DMS53 (cell line): ENCODE measurements at places on chromosomes 12 and 14.

GRCh38 chr12:3184485-3184884, 107.3 kb downstream of the TSPAN9 start:
- no peak for DNase-seq

GRCh38 chr14:95505030-95505589, 11.3 kb downstream of the SYNE3 start:
- no peak for DNase-seq

DNA sequence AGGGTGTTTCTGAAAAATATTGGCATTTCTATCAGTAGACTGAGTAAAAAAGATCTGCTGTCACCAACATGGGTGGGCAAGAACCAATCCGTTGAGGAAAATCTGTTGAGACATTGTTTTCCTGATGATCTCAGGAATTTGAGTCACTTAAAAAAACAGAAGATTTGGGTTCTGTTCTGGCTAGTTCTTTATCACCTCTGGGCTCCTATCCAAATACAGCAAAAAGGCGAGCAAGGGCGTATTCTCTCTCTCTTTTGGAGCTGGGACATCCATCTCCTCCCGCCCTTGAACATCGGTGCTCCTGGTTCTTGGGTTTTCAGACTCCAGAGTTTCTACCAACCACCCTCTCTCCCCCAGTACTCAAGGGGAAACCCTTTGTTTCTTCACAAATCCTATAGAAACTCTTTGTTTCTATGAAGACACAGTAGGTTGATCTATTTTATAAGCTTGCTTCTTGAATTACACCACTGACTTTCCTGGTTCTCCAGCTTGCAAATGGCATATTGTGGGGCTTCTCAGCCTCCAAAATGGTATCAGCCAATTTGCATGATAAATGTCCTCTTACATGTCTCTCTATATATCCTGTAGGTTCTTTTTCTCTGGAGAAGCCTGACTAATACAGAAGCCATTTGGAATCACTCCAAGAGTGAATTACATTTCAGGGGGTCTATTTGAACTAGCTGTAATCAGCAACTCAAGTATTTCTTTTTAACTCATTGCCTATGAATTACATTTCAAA, 263.9 kb upstream of the TMTC1 start:
- no peak for DNase-seq

DNA sequence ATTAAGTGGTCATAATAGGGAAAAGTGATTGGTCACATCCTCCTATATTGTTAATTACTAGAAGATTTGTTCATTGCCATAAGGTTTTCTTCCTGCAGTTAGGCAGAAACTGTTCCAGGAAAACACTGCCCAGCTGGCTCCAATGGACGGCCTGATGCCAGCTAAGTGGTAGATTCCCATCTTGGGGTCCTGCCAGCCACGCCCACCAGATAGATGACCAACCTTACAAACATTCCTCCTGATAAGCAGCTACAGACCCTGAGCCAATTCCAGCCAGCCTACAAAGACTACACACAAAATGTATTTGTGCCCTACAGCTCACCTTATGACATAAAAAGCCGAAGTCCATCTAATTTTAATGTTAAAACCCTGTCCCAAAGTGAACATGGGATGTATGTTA, 685.9 kb upstream of the USP15 start:
- DNase-seq, result no peak

DNA sequence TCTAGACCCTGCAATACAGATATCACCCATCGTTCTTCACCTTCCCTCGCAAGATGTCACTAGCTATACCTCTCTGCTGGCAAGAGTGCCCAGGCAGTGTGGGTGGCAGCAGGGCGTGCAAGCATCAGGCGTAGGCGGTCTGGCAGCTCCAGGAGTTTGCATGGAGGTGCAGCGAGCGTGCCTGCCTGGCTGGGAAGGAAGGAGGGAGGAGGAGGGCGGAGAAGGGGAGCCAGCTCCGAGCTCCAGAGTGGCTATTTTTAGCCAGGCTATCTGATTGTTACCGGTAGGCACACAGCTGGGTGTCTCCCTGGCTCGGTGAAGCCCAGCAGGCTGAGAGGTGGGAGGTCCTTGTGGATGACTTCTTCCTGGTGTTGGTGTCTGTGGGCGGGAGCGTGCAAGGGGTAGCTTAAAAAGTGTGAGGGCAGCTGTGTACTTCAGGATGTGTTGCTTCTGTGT, 6.2 kb downstream of the FOXJ2 start:
- DNase-seq, result peak; percentile 95

DNA sequence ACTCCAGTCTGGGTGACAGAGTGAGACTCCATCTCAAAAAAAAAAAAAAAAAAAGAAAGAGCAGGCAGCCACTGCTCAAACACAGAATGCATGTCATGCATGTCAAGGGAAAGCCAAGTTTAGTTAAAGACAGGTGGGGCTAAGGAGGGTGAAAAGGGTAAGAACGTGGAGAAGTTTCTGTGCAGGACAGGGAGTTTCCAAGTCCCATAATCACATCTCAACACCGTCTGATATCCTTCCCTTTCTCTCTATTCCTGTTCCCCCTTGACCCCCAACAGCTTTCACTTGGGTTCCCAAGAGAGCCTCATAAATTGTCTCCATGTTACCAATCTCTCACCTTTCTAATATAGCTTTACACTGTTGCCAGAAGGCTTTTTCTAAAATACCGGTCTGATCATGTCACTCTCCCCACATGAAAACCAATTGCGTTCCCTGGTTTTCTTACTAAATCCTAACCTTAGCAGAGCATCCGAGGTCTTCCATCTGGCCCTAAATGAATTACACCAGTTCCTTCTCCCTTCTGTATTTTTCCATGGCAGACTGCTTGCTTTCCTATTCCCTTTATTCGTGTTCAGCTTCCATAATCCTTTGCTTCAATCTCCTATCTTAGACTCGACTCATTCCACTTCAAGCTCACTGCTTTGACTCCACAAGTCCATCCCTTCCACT, 37.0 kb downstream of the LIMA1 start:
- DNase-seq, result no peak

DNA sequence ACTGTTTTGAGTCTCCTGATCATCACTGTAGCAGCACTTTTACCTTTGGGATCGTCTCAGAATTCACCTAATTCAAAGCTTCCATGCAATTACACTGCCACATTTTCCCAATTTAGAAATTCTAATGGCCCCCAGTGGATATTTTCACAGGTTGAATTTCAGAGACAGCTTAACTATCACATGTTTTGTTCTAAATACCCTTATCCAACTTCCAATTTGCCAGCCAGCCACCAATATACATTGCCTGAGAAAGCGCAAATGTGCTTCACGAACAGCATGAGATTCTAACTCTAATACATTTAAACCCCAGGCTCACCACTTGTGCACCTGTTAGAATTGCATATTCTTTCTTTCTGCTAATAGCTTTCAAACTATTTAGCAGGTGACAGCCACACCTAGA, 1160.9 kb upstream of the TMEM132C start:
- DNase-seq, result no peak

DNA sequence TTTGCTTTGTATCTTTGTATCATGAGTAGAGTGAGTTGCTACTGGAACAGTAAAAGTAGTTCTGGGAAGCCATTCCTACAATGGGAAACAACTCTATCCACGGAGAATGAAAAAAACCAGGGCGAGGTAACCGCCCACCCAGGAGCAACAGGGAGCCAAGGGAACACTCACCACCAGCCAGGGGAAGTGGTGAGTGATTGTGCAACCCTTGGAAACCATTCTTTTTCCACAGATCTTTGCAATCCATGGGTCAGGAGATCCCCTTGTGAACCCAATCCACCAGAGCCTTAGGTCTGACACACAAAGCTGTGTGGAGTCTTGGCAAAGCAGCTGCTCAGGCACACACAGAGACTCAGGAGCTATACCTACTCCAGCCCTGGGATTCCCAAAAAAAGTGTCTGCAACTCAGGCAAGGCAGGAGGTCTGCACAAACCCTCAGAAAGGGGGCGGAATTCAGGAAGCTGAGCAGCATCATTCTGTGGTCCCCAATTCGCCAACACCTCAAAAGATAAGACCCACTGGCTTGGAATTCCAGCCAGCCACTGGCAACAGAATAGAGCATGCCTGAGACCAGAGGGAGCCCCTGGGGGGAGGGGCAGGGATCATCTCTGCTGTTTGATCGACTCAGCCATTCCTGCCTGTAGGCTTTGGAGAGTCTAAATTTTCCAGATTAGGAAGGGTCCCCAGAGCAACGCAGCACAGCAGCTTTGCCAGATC, 52.1 kb upstream of the PPFIA2 start:
- DNase-seq, result no peak

DNA sequence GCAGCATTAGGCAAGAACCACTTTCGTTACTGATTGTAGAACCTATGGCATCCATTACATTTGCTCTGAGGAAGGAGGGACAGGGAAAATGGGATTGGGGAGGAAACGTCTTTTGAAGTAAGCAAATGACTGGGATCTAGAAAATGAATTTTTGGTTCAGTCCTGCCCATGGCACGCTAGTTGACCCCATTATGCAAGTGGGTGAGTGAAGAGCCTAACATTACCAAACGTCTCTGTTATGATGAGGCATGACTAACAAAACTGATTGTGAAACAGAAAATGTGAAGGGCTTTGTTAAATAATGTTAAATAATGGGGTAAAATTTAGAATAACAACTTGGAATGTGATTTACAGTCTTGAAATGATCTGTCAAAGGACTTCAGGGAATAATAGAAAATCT, 38.9 kb downstream of the CPSF2 start:
- DNase-seq, result no peak

GRCh38 chr14:48792376-48793024, 793.7 kb downstream of the RPS29 start:
- peak; percentile 82 for DNase-seq

GRCh38 chr14:70789361-70789760, 20.0 kb downstream of the MAP3K9 start:
- DNase-seq, result no peak

DNA sequence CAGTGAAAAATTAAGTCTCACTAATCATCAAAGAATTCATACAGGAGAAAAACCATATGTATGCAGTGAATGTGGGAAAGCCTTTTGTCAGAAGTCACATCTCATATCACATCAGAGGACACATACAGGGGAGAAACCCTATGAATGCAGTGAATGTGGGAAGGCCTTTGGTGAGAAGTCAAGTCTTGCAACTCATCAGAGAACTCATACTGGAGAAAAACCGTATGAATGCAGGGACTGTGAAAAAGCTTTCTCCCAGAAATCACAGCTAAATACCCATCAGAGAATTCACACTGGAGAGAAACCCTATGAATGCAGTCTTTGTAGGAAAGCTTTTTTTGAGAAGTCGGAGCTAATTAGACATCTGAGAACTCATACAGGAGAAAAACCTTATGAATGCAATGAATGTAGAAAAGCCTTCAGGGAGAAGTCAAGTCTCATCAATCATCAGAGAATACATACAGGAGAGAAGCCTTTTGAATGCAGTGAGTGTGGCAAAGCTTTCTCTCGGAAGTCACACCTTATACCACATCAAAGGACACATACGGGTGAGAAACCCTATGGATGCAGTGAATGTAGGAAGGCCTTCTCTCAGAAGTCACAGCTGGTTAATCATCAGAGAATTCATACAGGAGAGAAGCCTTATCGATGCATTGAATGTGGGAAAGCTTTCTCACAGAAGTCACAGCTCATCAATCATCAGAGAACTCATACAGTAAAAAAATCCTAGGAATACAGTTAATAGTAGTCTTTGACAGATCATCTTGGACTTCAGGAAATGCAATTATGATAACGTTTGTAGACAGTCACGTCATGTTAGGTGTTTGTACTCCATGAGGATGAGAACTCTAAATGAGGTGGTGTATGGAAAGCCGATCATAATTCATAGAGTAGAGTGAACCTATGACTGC, 21.1 kb downstream of the ZNF84 start:
- DNase-seq, result peak; percentile 61

DNA sequence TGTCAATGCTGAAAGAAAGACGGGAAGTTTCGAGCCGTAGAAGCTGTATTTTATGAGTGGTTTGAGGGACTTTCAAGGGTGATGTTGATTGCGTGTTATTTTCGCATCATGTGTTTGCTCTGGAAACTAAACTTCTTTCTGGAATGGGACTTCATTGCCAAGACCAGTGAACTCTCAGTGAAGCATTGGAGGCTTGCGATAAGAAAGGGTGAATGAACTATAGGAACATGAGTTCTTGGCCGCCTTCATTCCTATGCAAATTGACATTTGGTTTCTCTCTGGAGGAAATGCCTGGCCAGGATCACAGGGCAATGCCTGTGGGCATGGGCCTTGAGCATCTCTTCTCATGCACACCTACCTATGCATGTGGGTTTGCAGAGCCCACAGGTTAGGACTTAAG, 372.7 kb downstream of the GLT1D1 start:
- DNase-seq, result no peak

DNA sequence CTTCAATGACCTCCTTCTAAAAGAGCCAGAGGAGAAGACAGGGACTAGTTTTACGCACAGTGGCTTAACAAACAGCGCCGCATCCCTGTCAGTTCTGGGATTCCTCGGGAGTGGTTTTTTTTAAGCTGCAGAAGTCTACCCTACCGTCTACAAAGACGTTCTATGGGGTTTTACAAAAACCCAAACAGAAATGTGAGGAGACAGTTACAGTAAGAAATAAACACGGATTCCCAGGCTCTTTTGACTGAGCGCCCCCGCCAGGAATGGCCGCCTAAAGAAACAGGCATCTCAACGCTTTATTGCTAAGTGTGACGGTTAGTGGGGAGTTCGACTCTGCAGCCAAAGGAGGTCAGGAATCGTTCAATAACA, 484 bp downstream of the ALKBH1 start:
- DNase-seq, result peak; percentile 50

GRCh38 chr14:75999511-76000190, 14.1 kb downstream of the IFT43 start:
- DNase-seq, result no peak

DNA sequence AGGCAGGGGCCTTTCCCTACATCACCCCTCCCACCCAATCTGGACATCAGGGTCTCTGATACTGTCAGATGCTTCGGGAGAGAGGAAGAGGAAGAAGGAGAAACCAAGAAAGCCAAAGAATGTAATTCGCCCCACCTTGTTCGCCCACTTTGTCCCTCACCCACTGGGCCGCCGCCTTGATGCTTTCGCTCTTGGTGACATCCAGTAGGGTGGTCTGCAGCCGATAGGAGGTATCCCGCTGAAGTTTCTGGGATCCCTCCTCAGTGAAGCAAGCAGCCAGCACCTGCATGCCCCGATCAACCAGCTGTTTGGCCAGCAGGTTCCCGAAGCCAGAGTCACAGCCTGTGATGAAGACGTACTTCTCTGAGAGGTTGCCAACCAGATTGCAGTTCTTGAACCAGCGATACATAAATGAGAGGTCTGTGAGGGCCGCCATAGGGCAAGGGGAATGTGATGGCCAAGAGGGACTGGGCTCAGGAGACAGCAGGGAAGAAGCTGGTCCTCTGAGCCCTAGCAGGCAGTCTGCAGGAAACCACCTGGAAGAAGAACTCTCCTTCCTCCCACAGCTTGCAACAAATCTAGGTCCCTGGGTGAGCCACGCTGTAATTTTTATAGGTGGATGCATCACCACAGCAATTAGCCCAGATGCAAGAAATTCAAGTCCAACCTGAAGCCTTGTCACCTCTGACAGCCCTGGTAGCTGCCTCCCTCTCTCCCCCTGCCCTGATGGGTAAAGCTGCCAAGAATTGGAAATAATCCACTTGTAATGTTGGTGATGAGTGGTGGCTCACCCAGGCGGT, at the start of gene SDR9C7:
TSS of gene SDR9C7 (minus strand) at position 583 of the 800 bp plus-strand sequence. CDS start at position 436, 147 bp downstream.
- DNase-seq, result no peak

DNA sequence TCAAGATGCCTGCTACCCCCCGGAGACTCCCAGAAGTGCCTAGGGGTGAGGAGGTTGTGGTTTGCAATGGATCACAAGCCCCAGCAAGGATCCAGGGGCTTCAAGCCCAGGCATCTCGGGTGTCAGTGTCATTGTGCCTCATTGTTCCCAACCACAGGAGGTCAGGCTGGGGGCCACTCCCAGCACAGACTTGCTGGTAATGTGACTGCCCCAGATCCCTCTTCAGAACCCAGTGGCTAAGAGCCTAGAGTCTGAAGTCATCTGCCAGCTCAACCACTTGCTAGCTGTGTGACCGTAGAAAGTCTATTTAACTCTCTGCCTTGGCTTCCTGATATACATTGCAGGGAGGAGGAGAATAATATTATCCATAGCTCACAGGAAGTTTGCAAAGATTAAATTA, 7.7 kb upstream of the ASB2 start:
- DNase-seq, result no peak
